ENCODE measurements at places on chromosomes 16 and 17.

DNA sequence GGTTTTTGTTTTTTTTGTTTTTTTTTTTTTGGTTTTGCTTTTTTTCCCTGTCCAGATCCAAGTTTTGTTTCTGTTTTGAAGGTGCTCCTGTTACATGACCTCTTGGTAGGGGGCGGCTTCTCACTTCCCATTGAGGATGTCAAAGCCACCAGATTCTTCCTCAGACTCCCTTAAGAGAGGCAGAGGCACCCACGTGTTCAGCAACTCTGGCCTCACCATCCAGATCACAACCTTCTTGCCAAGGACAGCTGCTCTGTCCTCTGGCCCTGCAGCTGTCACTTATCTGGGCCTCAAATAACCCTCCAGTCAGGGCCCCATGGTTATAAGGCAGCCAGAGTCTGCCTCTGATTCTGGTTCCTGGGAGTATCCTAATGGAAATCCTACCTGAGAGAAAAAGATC is 208.5 kb downstream of the STX8 start:
- peak; percentile 37 for DNase-seq

GRCh38 chr16:24511174-24511573 is 28.2 kb upstream of the RBBP6 start:
- no peak for DNase-seq

- no peak for DNase-seq
Observed at GRCh38 chr17:78341559-78342448, 18.1 kb downstream of the SOCS3 start.

DNA sequence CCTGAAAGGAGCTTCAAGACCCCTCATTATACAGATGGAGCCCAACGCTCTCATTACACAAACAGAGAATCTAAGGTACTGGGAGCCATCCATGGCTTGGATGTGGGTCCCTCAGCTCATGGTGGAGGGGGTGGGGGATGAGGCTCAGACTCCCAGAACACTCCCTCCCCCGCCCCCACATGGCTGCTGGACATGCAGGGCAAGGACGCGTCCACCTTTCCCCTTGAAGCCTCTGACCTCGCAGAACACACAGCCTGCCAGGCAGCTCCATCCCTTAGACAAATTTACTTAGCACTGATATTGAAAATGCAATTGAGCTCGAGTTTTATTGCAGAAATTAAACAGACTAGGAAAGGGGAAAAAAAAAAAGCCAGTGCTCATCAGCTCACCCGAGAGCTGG is 203.9 kb downstream of the ZNF423 start:
- DNase-seq, result no peak

DNA sequence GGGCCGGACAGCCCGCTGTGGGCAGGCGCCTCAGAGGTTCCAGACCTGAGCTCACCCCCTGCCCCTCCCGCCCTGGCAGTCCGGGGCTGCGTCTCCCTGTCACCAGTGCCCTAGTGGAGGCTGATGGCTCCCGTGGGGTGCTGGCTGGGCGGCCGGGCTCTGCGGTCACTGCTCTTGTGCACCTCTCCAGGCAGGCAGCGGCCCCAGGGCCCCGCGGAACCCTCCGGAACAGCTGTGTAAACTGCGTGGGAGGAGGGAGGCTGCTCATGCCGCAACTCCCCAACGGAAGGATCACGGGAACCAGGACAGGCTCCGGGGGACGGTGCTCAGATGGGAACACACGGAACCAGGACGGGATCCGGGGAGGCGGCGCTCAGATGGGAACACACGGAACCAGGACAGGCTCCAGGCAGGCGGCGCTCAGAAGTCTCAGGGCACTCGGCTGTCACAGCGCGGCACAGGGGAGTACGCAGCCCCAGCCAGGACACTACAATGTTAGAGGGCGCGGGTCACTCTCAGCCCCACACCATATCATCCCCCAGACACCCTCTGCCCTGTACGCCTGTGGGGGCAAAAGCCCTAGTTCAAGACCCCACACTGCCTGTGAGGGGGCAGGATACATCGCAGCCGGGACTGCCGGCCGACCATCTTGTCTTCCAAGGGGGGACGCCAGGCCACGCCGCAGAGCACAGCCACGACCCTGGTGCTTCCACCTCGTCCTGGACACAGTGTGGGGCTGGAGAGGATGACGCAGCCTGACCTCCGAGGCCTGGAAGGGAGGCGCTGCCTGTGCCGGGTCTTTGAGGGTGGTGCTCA is 74.0 kb upstream of the GNG13 start:
- no peak for DNase-seq

- no peak for DNase-seq
Observed at GRCh38 chr16:20084624-20085226, 11.0 kb upstream of the GPR139 start.
